ENCODE measurements at places on chromosomes 1 and 21. TPM values are rescaled to one million over a fixed set of nuclear protein-coding genes. Genes with fewer than 3 reads are reported as not detected.
A peak's percentile ranks its signal among the peaks of the same experiment; 100 is the strongest.

The C1QA gene
- not detected for total RNA-seq

The TNFRSF18 gene
- 80.4 TPM for total RNA-seq

The ETV3L gene
- 0.15 TPM for total RNA-seq

The BRINP3 gene
- not detected for total RNA-seq

The IL12RB2 gene
- 2.1 TPM for total RNA-seq

- H3K27me3 ChIP-seq = peaks cover 12% of the 10 kb centered on the region
- no peaks in the 10 kb centered on the region for H3K36me3 ChIP-seq
- no peak overlapping the region for H3K4me3 ChIP-seq
- no peak overlapping the region for H3K27ac ChIP-seq
- no peaks in the 10 kb centered on the region for H3K4me1 ChIP-seq
- no peak for DNase-seq
Measured at GRCh38 chr1:85838238-85838637, 130.0 kb upstream of the ZNHIT6 start.

- peaks cover 6% of the 10 kb centered on the region for H3K36me3 ChIP-seq
- peaks cover 35% of the 10 kb centered on the region for H3K4me1 ChIP-seq
- peak overlapping the region; percentile 100 for H3K4me3 ChIP-seq
- H3K27me3 ChIP-seq = no peaks in the 10 kb centered on the region
- no peak for DNase-seq
- H3K27ac ChIP-seq = peak overlapping the region; percentile 98
Measured at GRCh38 chr21:46284733-46285132, 678 bp downstream of the MCM3AP start.

GRCh38 chr1:210236386-210236839 is 3.8 kb downstream of the SERTAD4 start:
- peaks cover 8% of the 10 kb centered on the region for H3K4me1 ChIP-seq
- no peak overlapping the region for H3K4me3 ChIP-seq
- peaks cover 2% of the 10 kb centered on the region for H3K36me3 ChIP-seq
- no peak for DNase-seq
- peaks cover 67% of the 10 kb centered on the region for H3K27me3 ChIP-seq

DNA sequence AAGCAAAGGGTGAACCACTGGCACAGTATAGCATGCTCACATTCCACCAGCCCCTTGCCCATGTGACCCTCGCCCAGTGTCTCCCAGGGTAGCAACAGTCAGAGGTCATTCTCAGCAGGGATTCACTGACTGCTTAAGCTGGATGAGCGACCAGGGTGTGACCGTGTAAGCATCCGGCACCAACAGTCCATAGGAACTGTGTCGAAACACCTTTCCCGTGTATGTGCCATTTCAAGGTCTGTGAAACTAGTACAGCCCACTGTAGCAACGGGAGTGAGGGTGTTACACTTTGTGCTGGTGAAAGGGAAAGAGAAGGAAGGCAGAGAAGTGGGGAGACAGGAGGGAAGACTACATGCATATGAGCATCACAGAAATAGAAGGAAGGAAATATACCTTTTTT is 10.8 kb downstream of the PIK3C2B start:
- H3K27ac ChIP-seq = peak overlapping the region; percentile 24
- no peak for DNase-seq
- no peaks in the 10 kb centered on the region for H3K27me3 ChIP-seq
- peaks cover 54% of the 10 kb centered on the region for H3K4me1 ChIP-seq
- no peak overlapping the region for H3K4me3 ChIP-seq

DNA sequence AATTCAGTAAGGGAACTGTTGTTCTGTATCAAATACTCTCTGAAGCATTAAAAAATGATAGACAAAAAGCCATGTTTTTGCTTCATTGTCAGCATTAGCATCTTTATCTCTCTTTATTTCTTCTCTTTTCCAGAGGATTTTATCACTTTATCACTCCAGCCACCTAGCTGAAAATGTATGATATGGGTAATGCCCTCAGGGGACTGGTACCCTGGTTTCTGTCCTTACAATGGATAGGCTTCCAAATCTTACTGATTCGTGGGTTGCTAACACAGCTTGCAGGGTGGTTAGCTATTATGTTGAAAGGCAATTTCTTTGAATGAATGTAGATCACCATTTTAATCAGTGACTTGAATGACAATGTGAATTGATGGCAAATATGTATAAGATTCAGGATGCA is 23.3 kb upstream of the HRNR start:
- H3K27ac ChIP-seq = no peak overlapping the region
- no peak overlapping the region for H3K4me3 ChIP-seq
- H3K4me1 ChIP-seq = peaks cover 3% of the 10 kb centered on the region
- no peak for DNase-seq

- no peak for DNase-seq
- H3K36me3 ChIP-seq = no peaks in the 10 kb centered on the region
- no peak overlapping the region for H3K27ac ChIP-seq
Measured at GRCh38 chr1:87004857-87005256, 90.4 kb downstream of the HS2ST1 start.

- H3K4me3 ChIP-seq = no peak overlapping the region
- DNase-seq = no peak
- H3K4me1 ChIP-seq = peaks cover 2% of the 10 kb centered on the region
Measured at GRCh38 chr1:197464044-197464443, 196.0 kb downstream of the CRB1 start.

DNA sequence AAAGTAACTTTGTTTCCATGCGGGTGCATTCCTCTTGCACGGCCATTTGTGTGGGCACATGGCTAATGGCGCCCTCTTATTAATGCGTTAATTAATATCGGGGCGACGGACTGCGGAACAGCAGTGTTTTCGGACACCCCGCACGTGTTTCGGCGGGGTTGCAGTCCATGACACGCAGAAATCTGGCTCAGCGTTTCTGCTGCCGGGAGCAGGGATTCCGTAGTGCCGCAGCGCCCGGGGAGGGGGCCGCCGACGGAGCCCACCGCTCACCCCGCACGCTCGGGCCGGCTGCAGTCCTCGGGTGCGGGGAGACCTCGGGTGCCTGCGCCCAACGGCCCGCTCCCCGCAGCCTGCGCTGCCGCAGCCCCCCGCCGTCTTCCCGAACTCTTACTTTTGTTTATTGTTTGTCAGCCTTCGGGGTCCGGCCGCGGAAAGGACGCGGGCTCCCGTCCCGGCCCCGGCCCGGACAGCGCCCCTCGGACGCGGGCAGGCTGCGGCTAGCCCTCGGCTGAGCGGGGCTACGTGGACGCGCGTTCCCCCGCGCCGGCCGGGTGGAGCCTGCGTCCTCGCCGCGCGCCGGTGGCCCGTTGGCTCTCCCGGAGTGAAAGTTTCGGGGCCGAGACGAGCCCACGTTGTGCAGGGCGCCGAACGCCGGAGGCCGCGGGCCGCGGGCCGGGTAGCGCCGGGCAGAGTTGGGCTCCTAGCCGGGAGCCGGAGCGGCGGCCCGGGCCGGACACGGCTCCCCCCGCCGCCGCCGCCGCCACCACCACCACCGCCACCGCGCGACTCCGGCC is 849 bp downstream of the NFIA start:
- H3K36me3 ChIP-seq = peaks cover 4% of the 10 kb centered on the region
- H3K4me1 ChIP-seq = peaks cover 25% of the 10 kb centered on the region
- DNase-seq = peak; percentile 10
- peak overlapping the region; percentile 78 for H3K27ac ChIP-seq
- peak overlapping the region; percentile 94 for H3K4me3 ChIP-seq

GRCh38 chr1:195434566-195435203 is 1173.6 kb downstream of the KCNT2 start:
- H3K27ac ChIP-seq = no peak overlapping the region
- DNase-seq = no peak
- H3K36me3 ChIP-seq = no peaks in the 10 kb centered on the region
- H3K4me1 ChIP-seq = no peaks in the 10 kb centered on the region
- H3K4me3 ChIP-seq = no peak overlapping the region

- no peak overlapping the region for H3K4me3 ChIP-seq
- H3K4me1 ChIP-seq = peaks cover 4% of the 10 kb centered on the region
- H3K27ac ChIP-seq = no peak overlapping the region
- no peak for DNase-seq
Measured at GRCh38 chr1:10986525-10986890, 25.9 kb upstream of the TARDBP start.

- peaks cover 7% of the 10 kb centered on the region for H3K4me1 ChIP-seq
- H3K27ac ChIP-seq = no peak overlapping the region
Measured at GRCh38 chr21:46532080-46532479, 72.8 kb downstream of the S100B start.

GRCh38 chr1:5298376-5298775 is 644.0 kb downstream of the AJAP1 start:
- H3K4me3 ChIP-seq = no peak overlapping the region
- peaks cover 2% of the 10 kb centered on the region for H3K36me3 ChIP-seq
- no peak for DNase-seq
- no peaks in the 10 kb centered on the region for H3K4me1 ChIP-seq
- H3K27ac ChIP-seq = no peak overlapping the region

GRCh38 chr1:15410223-15410883 is 665 bp downstream of the EFHD2 start:
- no peaks in the 10 kb centered on the region for H3K36me3 ChIP-seq
- peak overlapping the region; percentile 97 for H3K4me3 ChIP-seq
- peaks cover 36% of the 10 kb centered on the region for H3K4me1 ChIP-seq
- DNase-seq = no peak

Data from T-helper 17 cell (primary cell).